ENCODE measurements at places on chromosomes 1 and 21.

GRCh38 chr1:25513666-25514065, 29.7 kb upstream of the LDLRAP1 start:
- no peak for DNase-seq

DNA sequence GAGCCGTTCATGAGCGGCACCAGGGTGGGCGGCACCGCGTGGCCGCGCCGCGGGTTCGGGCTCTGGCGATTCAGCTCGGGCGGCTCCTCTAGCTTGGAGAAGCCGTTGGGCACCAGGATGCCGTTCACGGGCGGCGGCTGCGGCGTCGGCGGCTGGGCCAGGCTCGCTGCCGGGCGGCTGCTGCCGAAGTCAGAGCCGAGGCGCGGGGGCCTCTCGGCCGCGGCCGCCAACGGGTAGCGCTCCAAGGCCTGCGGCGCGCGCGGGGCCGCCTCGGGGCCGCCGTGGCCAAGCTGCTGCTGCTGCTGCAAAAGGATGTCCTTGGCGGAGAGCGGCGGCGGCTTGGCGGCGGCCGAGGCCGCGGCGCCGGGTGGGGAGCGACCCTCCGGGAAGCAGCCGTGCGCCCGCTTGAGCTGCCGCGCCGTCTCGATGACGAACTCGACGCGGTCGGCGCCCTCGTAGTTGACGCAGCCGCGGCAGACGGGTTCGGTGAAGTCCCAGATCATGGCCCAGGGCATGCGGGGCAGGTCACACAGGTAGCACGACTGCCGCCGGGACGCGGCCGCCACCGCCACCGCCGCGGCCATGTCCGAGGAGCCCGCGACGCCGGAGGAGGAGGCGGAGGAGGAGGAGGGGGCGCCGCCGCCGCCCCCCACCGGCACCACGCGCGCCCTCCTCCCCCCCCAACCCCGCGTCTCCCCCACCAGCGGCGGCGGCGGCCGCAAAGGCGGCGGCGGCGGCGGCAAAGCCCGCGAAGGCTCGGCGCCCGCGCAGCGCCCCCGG, 877 bp downstream of the IRF2BP2 start:
- peak; percentile 81 for DNase-seq

DNA sequence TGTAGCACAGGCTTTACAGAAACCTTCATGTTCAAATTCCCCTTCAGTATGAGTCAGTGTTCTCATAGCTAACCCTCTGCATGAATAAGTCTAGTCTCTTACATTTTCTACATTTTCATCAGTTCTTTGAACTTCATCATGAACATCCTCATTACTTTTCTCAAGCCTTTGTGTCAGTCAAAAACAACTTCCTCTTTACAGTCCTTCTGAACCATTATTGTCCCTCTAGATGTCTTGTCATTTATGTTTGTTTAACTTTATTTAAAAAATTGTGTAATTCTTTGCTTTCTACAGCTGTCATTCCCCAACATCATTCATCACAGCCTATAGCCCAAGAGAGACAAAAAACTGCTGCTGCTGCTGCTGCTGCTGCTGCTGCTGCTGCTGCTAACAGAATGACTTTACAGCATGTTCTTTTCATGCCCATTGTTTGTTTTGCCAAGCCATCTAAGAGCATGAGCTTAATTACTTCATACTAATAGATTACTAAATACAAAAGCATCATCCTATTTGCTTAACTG, 133.1 kb downstream of the LRRC40 start:
- no peak for DNase-seq

- no peak for DNase-seq
Observed at GRCh38 chr1:181651276-181651675, 168.0 kb downstream of the CACNA1E start.

DNA sequence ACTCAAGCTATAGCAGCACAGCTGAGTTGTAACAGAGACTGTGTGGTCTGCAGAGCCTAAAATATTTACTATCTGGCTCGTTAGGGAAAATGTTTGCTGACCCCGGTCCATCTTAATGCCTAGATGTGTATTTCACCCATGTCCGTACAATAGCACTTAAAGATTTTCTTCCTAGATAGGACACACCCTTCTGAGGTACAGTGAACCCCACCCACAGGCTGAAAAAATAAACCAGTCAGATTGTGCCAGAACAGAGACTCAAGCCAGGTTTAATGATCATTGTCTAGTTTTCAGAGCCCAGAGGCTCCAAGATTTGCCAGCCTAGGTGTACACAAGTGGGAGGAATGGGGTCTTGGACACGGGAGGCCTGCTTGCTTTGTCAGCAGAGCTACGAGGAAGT, 5.6 kb downstream of the AMIGO1 start:
- no peak for DNase-seq

DNA sequence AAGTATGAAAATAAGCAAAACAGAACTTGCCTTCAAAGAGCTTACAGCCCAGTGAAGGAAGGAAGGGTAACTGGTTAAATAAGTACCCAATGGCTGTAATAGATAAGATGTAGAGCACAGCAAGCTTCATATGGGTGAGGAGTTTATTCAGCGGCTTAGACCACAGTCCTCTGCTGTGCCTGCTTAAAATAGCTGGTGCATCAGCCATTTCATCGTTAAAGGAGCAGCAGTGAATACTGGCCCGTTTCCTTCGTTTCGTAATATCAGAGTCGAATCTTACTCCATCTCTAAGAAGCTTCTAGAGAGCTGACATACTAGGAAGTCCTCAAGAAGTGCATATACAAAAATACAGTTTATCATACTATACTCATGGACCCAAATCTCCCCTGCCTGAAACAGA, 286.5 kb downstream of the NFIA start:
- DNase-seq = no peak

DNA sequence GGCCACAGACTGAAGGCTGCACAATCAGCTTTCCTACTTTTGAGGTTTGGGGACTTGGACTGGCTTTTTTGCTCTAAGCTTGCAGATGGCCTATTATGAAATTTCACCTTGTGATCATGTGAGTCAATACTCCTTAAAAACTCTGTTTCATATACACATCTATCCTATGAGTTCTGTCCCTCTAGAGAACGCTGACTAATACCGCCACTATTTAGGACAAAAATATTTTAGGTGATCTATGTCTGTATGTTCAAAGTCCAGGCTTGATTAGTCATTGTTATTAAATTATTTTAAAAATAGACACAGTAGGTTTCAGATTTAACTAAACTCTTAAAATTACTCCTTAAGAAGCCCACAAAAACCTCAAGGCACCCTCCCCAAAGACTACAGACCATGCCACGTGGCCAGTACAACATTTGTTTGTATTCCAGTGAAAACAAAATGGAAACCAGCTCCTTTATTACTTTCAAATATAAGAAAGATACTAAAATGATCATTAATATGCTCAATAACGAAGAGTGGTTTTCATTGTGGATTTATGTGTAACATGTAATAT, 63.1 kb downstream of the TMPRSS15 start:
- no peak for DNase-seq

DNA sequence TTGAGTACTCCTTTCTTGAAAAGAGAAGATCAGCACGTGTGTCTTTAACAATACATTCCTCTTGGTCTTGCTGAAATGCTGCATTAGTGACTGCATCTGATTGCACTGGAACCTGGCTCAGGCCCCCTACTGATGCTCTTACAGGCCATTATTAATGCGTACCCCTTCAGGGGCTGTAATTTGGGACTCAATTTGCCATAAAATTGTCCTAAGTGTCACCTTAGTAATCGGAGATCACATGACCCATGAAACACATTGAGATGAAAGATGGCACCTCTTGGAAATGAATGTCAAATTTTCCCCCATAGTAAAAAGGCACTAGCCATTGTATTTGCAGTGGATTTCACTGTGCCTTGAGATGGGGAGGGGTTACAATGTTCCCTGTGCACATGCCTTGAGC, 563.3 kb downstream of the KIF26B start:
- no peak for DNase-seq

GRCh38 chr1:238334170-238334569, 443.4 kb upstream of the ZP4 start:
- no peak for DNase-seq

DNA sequence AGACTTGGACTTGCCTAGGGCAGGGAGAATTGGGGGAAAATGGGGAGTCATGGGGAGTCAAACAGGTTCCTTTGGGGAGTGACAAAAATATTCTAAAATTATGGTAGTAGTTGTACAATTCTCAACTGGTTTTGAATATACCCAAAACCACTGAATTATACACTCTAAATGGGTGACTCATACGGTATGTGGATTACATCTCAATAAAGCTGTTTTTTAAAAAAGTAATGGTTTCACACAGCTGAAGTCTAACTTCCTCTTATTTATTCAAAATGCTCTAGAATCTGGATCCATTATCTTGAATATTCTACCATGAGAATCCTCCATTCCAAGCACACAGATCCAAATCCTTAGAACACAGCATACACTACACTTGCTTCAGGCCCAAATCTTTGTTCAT, 11.1 kb downstream of the EIF4G3 start:
- DNase-seq = no peak

GRCh38 chr1:23381233-23381885, 11.7 kb upstream of the ZNF436 start:
- DNase-seq = no peak

Measured in activated T-cell treated with anti-CD3 and anti-CD28 coated beads, Interleukin-2, amount 50 U/mL, for 24 hours (primary cell).